GM04503 (cell line): ENCODE measurements at places on chromosomes 1 and 21.

DNA sequence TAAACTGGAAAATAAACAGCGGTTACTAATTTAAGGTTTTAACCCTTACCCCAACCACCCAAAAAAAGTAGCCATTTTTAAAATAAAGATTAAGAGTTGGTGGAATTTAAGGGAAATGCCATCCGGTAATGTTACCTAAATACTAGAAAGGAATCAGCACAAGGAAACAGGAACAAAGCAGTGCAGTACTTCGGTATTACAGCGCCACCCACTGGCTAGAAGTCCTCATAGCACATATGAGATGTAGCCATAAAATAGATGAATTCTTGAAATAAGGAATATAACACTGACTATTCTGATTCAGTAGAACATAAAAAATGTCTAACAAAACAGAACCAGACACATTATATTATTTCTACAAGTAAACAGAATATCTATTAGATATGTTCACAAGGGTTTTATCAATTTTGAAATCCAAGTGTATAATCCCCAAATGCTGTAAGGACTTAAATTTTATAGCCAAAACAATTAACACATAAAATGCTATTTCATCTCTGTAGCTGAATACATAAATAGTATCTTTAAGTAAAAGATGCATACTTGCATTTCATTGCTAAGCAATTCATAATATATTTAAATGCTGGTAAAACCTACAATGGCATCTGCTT is 58.8 kb downstream of the FRRS1 start:
- DNase-seq: no peak

GRCh38 chr1:56578963-56579875 is at the start of gene PLPP3:
Gene PLPP3, minus strand, starts transcription at chr1:56579563. Its CDS starts 547 bp downstream, at chr1:56579016.
- DNase-seq: peak; percentile 93

DNA sequence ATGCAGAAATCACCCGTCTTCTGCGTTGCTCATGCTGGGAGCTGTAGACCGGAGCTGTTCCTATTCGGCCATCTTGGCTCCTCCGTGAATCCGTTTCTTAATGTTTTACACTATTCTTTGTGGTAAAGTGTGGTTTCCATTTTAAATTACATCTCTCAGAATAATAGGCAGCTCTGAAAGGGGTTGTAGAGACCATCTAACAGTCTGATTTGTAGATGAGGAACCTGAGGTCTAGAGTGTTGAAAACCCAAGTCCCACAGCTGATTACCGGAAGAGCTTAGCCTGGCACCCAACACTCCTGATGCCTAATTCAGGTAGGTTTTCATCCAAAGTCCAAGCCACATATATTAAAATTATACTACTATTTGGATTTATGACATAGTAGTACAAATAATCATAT is 144.0 kb downstream of the LEPR start:
- no peak for DNase-seq

- no peak for DNase-seq
Measured at GRCh38 chr1:4519954-4520353, 134.5 kb upstream of the AJAP1 start.

- no peak for DNase-seq
Measured at GRCh38 chr1:6486433-6487011, 4.9 kb downstream of the PLEKHG5 start.

GRCh38 chr1:57468641-57469523 is 45.0 kb upstream of the DAB1 start:
- peak; percentile 86 for DNase-seq

- DNase-seq: peak; percentile 100
Measured at GRCh38 chr1:59375321-59376220, 78.7 kb downstream of the FGGY start.

DNA sequence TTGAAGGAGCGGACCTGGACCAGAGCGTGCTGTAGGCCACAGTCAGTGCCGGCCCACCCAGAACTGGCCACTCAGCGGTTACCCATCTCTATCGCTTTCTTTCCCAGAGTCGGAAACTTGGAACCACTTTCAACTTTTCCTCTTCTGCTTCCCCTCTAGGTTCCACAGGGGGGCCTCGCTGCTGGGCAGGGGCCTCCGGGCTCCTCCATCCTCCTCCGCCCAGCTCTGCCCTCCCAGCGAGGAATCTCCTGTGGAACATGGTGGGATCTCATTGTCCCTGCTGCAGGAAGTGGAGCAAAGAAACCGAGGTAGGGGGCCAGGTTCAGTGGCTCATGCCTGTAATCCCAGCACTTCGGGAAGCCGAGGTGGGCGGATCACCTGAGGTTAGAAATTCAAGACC is 139.2 kb downstream of the ETS2 start:
- no peak for DNase-seq

DNA sequence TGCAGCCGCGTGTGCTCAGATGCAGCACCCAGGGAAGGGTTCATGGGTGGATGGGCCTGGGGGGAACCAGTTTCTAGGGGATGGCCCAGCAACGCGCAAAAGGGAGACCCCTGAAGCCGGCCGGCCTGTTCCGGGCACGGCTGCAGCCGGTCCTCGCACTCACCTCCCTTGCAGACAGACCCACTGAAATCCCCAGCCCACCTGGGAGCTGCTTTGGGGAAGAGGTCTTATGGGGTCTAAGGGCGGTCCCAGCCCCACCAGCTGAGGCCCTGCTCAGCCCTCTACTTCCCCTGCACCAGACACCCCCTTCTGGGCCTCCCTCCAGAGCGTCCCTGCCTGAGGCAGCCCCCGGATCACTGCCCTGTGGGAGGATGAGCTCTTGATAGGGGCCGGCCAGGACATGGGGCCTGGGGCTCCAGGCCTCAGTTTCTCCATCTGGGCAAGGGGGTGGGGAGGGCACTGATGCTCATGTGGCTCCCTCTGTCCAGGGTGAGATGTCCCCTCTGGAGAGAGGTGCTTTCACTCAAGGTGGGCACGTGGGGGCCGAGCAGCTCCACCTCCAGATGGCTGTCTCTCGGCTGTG is 20.0 kb upstream of the TTC34 start:
- no peak for DNase-seq

DNA sequence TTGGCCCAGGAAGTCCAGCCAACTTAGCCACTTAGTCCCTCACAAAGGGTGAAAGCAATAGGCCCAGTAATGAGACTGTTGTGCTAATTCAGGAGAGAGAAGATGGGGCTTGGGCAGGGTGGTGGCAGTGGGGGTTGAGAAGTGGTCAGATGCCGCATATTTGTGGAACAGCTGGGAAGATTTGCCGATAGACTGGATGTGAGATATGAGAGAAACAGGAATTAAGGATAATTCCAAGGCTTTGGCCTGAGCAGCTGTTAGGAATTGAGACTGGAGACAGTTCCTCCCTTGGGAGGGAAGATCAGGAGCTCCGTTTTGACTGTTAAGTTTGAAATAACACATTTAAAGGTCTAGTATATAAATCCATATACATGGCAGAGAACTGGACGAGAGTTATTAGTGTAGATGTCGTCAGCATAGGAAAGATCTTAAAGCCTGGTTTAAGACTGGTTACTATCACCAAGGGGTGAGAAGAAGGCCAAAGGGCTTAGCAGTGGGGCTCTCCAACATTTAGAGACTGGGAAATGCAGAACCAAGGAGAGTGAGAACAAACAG is 323.7 kb upstream of the FAM78B start:
- DNase-seq: no peak

- no peak for DNase-seq
Measured at GRCh38 chr1:117017062-117017461, 15.5 kb downstream of the CD101 start.

GRCh38 chr21:41806773-41807172 is 39.9 kb upstream of the RIPK4 start:
- DNase-seq: no peak

DNA sequence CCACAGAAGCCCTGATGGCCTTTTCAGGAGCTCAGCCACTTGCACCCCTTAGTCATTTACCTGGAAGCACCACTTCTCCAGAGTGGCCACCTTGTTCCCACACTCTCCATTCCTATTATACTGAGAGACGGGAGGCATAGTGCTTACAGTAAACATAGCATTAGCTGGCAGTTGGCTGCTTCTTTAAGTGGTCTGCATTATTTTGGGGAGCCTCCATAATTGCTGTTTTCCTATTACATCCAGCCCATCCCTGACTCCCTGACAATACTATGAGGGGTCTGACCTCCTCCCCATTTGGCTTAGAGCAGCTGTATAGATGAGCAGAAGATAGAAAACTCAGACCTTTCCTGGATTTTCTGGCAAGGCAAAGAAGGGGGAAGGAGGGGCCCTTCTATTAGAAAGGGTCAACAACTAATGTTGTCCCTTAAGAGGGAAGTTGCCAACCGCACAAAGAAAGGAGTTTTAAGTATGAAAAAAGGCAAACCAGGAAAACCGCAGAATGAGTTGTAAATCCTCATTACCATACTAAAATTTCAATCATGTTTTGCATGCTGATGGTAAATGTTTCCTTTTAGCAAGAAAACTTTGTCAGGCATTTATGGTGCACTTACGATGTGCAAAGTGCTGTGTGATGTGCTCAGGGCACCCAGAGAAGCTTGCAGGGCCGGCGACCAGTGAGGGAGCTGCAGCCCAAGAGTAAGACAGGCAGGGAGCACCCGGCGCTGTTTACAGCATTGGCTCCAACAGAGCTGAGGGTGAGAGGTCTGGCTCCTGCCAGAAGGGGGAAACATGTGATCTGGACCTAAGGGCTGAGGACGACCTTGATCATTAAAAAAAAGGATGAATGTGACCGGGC is 167.3 kb downstream of the ZZZ3 start:
- DNase-seq: peak; percentile 71

DNA sequence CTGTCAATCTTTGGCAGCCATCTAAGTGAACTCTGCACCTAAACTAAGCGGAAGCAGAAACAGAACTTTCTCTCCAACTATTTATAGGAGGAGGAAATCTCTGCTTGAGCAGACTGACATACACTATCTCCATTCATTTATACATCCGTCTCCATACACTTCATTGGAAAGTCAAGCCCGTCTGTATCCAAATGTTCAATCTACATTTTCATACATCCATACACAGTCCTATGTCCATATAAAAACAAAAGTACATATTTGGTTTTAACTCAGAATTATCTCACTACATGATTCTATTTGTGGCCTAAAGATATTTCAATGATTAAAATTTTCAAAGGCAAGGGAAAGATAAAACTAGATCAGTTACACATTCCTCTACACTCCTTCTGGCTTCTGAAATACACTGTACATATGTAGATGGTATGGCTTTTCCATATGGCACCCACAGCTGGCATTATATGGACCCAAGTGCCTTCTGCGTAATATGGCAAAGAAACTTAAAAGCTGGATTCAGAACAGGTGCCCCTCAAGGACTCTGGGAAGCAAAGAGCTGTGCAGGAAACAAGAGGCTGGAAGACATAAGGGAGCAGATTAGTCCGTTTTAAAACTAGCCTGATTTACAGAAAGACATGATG is 35.5 kb downstream of the ILDR2 start:
- no peak for DNase-seq

DNA sequence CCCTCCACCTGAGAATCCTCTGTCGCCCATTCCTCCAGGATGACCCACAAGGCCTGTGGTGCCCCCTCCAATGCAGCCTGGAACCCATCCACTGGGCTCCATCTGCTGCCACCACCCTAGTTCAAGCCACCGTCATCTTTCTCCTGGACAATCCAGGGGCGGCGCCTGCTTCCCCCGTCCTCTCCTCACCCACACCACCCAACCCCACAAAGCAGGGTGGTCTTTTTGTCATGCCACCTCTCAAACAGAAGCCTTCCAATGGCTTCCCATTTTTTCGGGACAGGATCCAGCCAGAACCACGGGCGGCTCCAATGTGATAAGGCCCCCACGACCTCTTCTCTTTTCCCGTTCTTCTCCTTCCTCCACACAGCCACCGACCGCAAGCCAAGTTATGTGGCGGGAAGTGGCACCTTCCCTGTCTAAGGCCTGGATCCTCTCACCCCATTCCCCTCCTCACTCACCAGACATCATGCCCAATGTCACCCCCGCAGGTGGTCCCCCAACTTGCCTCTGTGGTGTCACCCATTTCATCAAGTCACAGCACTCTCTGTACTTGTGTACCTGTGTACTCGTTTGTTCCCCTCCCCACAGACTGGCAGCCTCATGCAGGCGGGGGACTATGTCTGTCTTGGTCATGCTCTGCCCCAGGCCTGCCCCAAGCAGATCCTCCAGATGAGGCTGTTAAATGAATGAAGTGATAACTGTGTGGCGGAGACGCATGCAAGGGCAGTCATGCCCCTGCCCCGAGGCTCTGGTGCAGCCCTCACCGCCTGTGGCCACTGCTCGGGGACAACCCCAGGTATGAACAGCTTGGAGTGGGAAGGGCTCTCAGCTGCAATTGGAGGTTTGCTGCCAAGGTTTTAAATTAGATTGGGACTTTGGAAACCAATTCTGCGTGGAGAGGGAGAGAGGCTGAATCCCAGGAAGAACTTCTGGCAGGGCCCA is 11.0 kb downstream of the UBXN11 start:
- no peak for DNase-seq

GRCh38 chr1:170483051-170483450 is 48.9 kb upstream of the GORAB start:
- no peak for DNase-seq

- no peak for DNase-seq
Measured at GRCh38 chr1:209675565-209676154, 448 bp downstream of the G0S2 start.

DNA sequence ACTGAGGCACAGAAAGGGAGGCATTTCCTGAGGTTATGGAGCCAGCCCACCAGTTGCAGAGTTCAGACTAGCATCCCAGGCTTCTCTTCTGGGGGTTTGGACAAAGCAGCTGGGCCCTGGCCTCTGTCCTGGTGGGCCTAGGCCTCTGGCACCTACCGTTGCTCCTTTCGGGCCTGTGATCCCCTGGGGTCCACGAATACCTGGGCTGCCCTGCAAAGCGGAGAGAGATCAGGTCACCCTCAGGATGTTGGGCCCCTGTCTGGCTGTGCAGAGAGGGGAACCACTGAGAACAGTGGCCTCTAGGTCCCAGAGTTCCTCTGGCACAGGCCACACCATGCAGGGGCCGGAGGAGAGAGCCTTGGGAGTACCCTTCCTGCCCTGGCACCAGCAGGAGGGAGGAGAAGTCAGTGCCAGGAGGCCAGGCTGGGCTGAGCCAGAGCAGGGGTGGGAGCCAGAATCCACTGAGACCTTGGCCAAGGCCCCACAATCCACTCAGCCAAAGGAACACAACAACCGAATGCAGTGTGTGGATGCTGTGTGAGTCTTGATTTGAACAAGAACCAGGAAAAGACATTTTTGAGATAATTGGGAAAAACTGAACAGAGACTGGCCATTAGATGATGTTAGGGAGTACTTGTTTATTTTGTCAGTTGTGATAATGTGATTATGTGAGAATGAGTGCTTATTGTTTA is 8.9 kb downstream of the COL9A2 start:
- no peak for DNase-seq

GRCh38 chr1:173868266-173869020 is at the start of gene ZBTB37:
Gene ZBTB37, plus strand, starts transcription at chr1:173868380. Its CDS starts 1,846 bp downstream, at chr1:173870226.
- DNase-seq: no peak

DNA sequence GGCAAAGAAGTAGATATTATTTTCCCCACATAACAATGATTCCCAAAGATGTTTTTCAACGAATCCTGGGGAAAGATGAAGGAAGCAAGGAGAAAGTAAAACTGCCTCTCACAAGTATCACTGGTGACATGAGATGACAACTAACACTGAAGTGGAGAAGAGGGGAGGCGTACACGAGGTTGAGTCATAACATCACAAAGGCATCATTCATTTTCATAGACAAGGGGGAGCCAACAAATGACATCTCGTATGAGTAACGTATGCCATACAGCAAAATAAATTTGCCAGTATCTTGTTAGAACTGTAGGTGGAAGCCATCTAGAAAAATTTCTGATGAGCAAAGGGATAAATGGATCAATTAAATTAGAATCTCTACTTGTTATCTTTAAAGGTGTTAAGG is 56.6 kb downstream of the ATP1B1 start:
- DNase-seq: no peak

- no peak for DNase-seq
Measured at GRCh38 chr1:4301007-4301406, 353.4 kb upstream of the AJAP1 start.

- DNase-seq: no peak
Measured at GRCh38 chr1:118303064-118303463, 118.0 kb upstream of the SPAG17 start.

- no peak for DNase-seq
Measured at GRCh38 chr1:160429125-160429561, 28.8 kb downstream of the VANGL2 start.
